Endodermal cell (in vitro differentiated cells): ENCODE measurements at places on chromosomes 6 and 20. TPM values are rescaled to one million over a fixed set of nuclear protein-coding genes. Genes with fewer than 3 reads are reported as not detected.

Gene BCKDHB
- total RNA-seq: 30.5 to 49.2 TPM (median 35.1 TPM) in 3 replicates

GRCh38 chr6:51533962-51534361 lies 553.5 kb downstream of the PKHD1 start:
- no peak for DNase-seq
- no peak overlapping the region for H3K27ac ChIP-seq
- H3K4me3 ChIP-seq: no peak overlapping the region
- no peaks in the 10 kb centered on the region for H3K4me1 ChIP-seq
- H3K36me3 ChIP-seq: no peaks in the 10 kb centered on the region
- H3K27me3 ChIP-seq: no peaks in the 10 kb centered on the region

DNA sequence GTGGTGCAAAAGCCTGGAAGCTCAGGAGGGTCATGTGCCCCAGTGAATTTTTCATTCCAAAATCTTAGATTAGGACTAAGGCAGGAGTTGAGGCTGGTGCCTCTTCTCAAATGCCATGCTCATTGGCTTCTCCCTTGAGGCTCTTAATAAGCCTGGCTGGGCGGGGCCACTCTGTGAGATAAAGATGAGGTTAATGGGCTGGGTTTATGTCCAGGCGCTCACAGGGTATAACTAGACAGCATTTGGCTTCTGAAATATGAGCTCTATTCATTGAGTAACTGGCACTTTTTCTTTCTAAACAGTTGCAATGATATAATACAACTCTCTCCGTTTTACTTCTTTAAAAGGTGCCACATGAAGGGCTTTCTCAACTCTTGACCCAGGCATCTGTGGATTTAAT lies 156.3 kb downstream of the SCML4 start:
- no peaks in the 10 kb centered on the region for H3K4me1 ChIP-seq
- H3K4me3 ChIP-seq: no peak overlapping the region
- H3K36me3 ChIP-seq: no peaks in the 10 kb centered on the region
- no peak for DNase-seq
- no peak overlapping the region for H3K27ac ChIP-seq

DNA sequence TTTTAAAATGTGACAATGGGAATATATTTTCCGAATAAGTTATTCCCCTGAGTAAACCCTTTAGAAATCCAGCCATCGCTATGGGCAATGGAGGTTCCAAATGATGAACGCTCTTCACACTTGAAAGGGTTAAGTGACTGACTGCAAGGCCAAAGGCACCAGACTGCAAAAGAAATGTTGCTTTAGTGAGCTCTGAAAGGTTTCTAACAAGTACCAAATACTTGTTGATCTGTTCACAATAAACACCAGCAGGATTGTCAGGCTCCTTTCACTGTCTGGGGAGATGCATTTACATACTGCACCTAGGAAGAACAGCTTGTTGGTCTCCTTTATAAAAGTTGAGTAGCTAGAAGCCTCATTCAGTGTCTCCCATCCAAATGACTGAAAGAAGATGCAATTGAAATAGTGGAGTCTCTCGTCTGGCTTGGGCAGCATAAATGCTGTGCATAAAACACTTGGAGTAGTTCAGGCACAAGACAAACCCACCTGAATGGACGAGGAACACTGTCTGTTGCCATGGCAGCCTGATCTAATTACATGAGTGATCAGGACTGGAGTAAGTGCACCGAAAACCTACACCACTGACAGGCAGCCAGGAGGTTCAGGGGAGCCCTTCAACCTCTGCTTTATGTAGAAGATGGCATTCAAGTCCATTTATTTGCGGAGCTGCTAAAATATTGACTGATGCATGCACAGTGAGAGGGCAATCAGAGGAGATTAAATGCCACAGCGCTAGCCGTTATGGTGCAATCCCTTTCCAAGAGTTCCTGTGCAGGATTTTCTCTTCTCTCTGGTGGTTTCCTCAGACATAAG lies 2.9 kb downstream of the ATXN1 start:
- peaks cover 8% of the 10 kb centered on the region for H3K4me1 ChIP-seq
- DNase-seq: peak; percentile 68
- peaks cover 9% of the 10 kb centered on the region for H3K27me3 ChIP-seq
- H3K4me3 ChIP-seq: peak overlapping the region; percentile 89
- no peaks in the 10 kb centered on the region for H3K36me3 ChIP-seq

Gene VWA7
- 0.64 and 0.81 TPM in 2 replicates for total RNA-seq

Gene TGM3
- 0.31 to 0.50 TPM (median 0.38 TPM) in 3 replicates for total RNA-seq

Gene FAM217A
- not detected in 2 replicates for total RNA-seq

DNA sequence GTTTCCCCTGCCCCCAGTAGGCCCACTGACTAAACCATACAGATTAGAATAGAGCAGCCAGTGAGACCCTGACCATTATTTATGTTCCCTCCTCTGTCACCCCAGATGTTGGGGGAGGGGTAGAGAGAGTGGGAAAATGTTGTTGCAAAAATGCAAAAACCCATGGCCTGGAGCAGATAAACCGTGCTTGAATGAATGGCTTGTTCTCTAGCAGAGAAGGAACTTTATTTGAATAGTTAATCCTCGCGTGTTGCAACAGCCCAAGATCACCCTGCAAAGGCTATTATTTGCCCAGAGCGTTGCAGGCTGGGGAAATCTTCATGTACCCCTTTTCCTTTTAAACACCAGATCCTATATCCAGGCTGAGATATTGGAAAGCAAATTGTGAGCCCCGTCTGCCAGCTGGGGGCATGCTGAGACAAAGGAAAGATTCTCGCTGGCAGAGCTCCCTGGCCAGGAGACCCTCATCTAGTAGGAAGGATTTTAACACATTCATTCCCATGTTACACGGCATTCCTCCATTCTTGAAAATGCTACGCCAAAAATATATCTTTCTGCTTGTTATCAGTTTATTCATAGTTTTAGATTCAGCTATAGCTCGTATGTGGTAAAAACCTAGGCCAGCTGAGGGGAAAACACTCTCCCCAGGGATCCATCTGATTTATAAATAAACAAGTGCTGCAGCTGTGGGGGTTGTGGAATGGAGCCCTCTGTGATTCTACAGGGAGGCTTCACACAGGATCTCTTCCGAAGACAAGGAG lies 53.0 kb downstream of the LINC00237 start:
- H3K27me3 ChIP-seq: no peaks in the 10 kb centered on the region
- no peak overlapping the region for H3K4me3 ChIP-seq
- H3K36me3 ChIP-seq: no peaks in the 10 kb centered on the region
- peak; percentile 71 for DNase-seq
- H3K4me1 ChIP-seq: peaks cover 2% of the 10 kb centered on the region

Gene MYBL2
- total RNA-seq: 138 and 139 TPM in 2 replicates

Gene NFATC2
- 1.2 and 1.5 TPM in 2 replicates for total RNA-seq

Gene STMND1
- not detected in 2 replicates for total RNA-seq

GRCh38 chr6:154268486-154268885 lies 88.1 kb downstream of the IPCEF1 start:
- H3K4me1 ChIP-seq: no peaks in the 10 kb centered on the region
- DNase-seq: no peak
- no peak overlapping the region for H3K4me3 ChIP-seq
- no peaks in the 10 kb centered on the region for H3K27me3 ChIP-seq
- H3K27ac ChIP-seq: no peak overlapping the region

DNA sequence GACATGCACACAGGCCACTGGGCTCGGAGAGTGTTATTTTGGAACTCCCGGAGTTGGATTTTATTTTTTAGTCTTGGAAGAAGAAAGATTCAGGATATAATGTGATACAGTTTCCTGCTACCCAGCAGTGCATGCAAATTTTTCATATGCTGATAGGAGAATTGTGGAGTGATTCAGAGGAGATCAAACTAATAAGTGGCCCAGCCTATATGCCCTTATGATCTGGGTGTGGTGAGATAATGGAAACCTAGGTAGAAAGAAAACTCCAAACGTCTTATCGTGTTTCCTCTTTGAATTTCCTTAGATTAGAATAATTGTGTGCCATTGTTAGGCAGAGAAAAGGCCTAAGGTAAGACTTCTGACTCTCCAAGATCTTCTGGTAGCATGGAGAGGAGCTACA lies 401.2 kb upstream of the BTBD3 start:
- H3K27ac ChIP-seq: no peak overlapping the region
- DNase-seq: no peak
- H3K4me1 ChIP-seq: no peaks in the 10 kb centered on the region
- H3K4me3 ChIP-seq: no peak overlapping the region

GRCh38 chr6:24933266-24933665 lies 2.5 kb downstream of the RIPOR2 start:
- H3K36me3 ChIP-seq: no peaks in the 10 kb centered on the region
- H3K27ac ChIP-seq: no peak overlapping the region
- no peak for DNase-seq
- H3K4me3 ChIP-seq: no peak overlapping the region

- H3K4me3 ChIP-seq: no peak overlapping the region
- no peaks in the 10 kb centered on the region for H3K4me1 ChIP-seq
- no peaks in the 10 kb centered on the region for H3K36me3 ChIP-seq
- DNase-seq: no peak
- H3K27me3 ChIP-seq: no peaks in the 10 kb centered on the region
These were observed 78.6 kb upstream of the INSM1 start for GRCh38 chr20:20289331-20289730.

DNA sequence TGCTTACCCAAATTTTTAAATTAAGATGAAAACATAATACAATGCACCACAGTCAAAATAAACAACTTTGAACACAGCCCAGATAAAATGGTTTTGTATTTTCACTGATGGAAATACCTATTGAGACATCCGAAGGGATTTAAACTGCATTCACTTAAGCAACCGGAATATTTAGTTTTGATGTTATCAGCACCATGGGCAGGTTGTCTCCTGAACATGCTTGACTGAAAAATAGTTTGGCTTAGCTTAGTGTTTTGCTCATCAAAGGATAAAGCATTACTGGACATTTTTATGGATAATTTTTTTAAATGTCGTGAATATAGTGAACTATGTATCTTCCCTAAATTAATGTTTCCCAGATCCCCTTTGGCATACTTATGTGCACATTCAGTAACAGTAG lies 177.5 kb downstream of the GJA1 start:
- H3K4me3 ChIP-seq: no peak overlapping the region
- no peaks in the 10 kb centered on the region for H3K36me3 ChIP-seq
- DNase-seq: no peak
- H3K27ac ChIP-seq: no peak overlapping the region
- H3K4me1 ChIP-seq: no peaks in the 10 kb centered on the region

GRCh38 chr6:128886706-128887105 lies 3.8 kb downstream of the LAMA2 start:
- no peaks in the 10 kb centered on the region for H3K27me3 ChIP-seq
- no peaks in the 10 kb centered on the region for H3K36me3 ChIP-seq
- no peaks in the 10 kb centered on the region for H3K4me1 ChIP-seq
- DNase-seq: no peak
